Activated T-helper 1 cell treated with Interleukin-2 at 50 U/mL for 16 hours (primary cell): ENCODE measurements at places on chromosomes 12 and 14.

DNA sequence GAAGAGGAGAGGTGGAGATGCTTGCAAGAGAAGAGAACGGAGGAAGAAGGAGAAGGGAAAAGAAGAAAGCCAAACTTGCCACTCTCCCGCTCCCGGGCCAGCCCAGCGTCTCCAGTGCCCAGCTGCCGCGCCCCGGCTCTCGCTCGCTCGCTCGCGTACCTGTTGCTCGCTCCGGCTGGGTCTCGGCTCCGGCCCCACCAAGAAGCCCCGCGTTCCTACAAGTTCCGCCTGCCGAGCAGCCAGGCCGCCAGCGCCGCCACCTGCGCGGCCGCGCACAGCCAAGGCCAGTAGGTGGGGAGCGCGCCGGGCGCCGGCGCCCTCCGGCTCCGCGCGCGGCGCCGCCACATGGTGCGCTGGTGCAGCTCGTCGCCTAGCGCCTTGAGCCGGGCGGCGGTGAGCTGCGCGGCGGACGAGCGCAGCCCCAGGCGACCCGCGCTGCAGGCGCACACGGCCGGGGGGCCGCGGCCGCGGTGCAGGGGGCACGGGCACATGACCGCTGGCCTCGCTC lies 370 bp downstream of the HRK start:
- peak; percentile 3 for DNase-seq

- DNase-seq = no peak
Measured at GRCh38 chr12:27824126-27824842, 44.2 kb upstream of the MANSC4 start.

DNA sequence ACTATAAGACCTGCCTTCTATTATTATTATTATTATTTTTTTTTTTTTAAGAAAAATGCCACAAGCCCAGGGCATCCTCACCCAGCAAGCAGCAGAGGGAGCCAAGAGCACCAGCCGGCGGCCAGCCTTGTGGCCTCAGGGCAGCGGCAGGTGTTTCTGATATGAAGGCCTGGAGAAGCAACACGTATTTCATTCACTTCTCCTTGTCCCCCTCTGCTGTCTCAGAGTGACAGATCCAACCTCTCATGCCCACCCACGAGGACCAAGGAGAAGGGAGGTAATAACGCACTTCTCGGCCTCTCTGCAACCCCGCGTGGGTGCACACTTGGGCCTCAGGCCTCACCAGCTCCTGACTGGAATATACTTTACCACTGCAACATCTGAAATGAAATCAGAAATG lies 25.4 kb downstream of the CDC42BPB start:
- DNase-seq = no peak

- no peak for DNase-seq
Measured at GRCh38 chr14:39395555-39396254, 36.5 kb downstream of the FBXO33 start.

DNA sequence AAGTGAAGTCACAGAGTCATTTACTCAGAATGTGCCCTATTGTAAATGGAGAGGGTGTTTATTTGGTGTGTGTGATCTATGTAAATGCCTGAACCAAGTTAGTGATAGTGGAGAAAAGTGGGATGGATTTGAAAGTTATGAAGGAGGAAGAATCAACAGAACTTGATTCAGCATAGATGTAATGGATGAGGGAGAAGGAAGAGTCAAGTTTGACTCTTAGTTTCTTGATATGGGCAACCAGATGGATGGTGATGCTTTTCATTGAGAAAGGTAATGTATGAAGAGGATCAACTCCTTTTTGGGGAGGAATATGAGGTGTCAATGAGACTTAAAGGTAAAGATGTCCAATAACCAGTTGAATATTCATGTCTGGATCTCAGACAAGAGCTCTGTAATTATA lies 6.7 kb upstream of the MON2 start:
- DNase-seq = no peak

DNA sequence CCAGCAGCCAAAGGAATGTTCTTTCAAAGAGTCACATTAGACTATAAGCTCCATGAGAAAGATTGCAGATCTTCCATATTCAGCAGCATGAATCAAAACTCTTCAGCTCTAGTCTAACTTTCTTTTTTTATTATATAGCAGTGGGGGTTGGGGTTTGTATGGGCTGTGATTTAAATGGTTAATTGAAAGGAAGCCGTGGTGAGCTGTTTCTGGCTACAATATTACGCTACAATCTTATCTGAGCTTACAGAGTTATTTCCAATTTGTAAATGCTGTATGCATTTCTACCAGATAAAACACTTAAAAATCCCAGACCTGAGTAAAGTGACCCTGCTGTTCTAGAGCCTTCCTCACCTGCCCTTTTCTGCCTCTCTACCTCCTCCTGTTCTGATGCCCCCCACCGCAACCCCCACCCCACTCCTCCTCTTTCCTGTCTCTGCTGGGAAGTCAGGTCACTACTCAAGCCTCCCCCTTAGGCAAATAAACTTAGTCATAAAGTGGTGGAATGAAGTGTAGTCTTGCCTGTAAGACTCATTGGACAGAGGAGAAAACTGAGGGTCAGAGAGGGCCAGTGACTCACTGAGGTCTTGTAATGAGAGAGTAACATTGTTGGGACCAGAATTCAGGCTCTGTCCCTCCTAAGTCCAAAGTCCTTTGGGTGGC lies 1089.5 kb downstream of the BCL11B start:
- no peak for DNase-seq

DNA sequence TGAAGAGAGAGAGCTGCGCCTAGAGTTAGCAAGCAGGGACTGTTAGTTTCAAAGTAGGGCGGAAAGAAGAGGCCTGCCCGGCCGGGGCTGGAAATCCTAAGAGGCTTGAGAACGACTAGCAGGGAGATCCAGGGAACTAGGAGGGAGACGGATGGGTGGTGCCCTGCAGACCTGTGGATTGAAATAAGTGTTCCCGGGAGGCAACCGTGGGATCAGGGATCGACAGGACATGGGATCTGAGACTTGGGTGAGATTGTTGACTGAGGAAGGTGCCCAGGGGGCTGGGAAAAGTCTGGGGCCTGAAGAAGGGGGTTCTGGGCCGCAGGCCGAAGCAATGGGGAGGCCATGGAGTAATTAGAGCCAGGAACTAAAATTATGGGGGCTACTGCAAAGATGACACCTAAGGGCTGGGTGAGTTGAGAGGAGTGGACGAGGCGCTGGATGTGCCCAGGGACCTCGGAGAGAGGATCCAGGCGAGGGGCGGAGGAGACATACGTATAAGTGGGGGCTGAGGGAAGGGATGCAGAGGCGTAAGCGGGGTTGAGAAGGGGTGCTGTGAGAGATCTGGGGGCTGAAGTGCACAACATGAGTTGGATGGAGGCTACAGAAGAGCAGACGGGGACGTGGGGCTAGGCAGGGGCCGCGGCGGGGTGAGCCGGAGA lies 635 bp downstream of the LTA4H start:
- DNase-seq = no peak

DNA sequence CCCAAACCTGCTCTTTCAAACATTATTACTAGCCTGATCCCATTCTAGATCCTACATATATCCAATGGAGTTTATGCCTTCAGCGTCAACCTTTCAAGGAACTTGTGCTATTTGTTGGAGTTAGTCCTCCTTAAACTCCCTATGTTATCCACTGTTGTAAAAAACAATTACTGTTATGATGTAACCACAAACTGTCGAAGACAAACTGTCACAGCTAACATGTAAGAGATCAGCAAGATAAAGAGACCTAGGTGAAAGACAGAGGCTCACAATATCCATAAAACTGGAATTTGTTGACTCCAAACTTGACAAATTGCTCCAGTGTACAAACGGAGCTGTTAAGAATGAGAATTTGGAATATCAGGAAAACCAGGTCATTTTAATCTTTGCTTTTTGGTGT lies 70.7 kb downstream of the CDK17 start:
- DNase-seq = no peak

DNA sequence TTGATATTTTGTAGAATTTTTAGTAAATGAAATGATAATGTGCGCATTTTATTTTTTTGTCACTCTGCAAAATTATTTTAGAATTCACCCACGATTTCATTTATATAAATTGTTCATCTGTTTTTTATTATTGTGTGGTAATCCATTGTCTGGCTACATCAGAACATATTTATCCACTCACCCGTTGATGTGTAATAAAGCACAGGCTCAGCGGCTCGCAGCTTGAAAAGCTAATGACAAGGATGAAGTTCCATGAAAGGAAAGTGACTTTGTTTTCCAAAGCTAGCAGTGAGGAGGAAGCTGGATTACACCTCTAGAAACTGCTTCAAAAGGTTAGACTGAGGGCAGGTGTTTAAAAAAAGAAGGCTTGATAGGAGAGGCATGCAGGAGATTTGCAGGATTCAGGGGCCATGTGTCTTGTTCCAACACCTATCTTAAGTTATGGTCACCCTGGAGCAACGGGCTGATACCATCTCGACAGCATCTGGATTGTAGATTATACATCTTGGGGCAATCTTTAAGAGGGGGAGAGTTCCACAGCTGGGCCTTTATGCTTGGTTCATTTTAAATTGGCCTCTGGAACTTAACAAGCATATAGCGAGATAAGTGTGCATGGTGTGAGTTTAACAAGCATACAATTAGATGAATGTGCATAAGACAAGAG lies 194.1 kb downstream of the TMTC3 start:
- no peak for DNase-seq

- no peak for DNase-seq
Measured at GRCh38 chr14:84087986-84088531, 1441.9 kb upstream of the FLRT2 start.

GRCh38 chr12:15662303-15662980 lies 126.7 kb downstream of the EPS8 start:
- DNase-seq = no peak

DNA sequence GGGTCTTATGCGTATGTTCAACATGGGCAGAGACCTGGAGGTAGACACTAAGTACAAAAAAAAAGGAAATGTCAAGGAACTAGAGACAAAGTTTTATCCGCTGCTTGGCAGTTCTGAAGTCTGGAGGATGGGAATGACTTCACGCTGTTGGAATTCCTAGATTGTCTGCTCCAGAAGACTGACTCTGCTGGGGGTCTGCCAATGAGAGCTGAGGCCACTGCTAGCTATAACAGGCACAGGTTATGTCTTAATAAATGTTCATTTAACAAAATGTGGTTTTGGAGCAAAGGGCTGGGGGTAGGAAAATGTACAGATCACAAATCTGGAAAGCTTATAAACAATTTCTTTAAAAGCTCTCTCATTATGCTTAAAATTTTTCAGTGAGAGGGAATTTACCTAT lies 5.9 kb downstream of the RNASE8 start:
- DNase-seq = no peak

GRCh38 chr14:53951627-53952303 lies 4.9 kb downstream of the BMP4 start:
- DNase-seq = no peak

DNA sequence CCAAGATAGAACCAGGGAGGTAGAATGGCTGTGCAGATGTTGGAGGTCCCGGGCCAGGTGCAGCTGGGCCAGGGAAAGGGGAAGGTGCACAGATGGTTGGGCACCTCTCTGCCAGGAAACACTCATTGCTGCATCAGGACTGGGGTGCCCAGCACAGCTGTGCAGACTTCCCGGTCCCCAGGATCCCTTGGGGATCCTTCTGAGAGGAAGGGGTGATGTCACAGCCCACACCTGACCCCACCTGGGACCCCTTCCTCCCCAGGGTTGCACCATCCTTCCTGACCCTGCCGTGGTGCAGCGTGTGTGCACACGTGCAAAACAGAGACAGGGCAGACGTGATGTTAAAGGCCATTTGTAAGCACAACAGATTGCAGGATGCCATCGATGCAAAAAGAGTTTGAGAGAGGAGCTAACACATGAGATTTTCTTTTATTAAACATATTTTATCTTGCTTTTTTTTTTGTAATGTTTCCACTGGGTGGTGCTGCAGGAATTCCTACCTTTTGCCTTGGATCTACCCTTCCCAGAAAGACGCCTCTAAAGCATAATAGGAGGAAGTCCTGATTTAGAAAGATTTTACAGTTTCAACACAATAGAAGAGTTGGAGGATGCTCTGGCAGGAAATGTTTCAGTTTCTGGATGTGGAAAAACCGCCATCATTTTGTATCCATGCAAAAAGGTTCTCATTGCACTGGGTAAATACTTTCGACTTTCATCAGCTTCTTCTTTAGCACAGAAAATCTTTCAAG lies 14.8 kb downstream of the ELK3 start:
- DNase-seq = no peak

GRCh38 chr12:47992776-47993175 lies 11.5 kb downstream of the COL2A1 start:
- DNase-seq = no peak

- DNase-seq = no peak
Measured at GRCh38 chr12:116466536-116466935, 92.6 kb upstream of the MAP1LC3B2 start.

DNA sequence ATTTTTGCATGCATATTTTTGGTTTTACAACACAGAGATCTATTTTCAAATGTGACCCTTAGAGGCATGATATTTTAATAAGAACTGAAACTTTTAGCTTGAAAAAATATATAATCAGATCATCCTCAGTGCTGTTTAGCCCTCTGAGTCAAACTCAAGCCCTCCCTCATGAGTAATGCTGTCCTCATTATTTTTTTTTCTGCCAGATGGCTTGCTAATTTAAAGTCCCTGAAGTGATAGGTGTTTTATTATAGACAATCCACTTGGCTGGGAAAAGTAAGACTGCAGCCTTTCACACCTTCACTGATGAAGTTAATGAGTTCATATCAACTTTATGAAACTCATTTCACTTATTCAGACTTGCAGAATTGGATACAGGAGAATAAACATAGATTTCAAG lies 227.7 kb downstream of the SLC16A7 start:
- DNase-seq = no peak

DNA sequence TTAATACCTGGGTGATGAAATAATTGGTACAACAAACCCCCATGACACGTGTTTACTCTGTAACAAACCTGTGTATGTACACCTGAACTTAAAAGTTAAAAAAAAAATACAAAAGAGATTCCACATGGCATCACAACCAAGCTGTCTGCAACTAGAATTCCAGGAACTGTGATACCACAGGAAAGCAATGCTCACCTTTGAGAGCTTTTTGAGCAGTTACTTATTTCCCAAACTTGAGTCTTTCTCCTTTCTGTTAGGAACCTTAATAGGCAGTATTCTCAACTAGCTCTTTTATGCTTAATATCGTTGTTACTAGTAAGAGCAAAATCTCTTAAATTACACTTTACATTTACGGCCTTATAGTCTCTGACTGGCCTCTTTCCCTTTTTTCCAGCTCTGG lies 15.2 kb downstream of the PTHLH start:
- no peak for DNase-seq

DNA sequence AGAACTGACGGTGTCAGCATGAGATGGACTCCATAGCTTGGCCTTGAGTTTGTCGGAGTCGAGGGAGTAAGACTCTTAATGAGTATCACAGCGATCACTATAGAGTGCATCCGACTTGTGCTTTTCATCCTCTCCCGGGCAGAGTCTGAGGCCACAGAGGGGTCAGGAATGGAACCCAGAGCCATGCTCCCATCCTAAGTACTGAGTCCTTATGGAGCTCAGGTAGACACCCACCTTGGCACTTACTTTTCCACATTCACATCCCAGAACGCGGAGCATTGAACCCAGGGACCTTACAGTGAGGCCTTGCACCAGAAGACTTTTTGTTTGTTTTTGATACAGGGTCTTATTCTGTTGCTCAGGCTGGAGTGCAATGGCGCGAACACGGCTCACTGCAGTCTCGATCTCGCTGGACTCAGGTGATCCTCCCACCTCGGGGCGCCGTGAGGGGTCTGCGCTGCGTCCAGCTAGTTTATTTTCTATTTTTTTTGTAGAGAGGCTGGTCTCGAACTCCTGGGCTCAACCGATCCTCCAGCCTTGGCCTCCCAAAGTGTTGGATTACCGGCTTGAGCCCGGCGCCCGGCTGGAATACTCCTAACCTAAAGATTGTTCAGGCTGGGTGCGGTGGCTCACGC lies 719 bp upstream of the SRSF9 start:
- no peak for DNase-seq

GRCh38 chr14:90275820-90276219 lies 19.5 kb downstream of the PSMC1 start:
- no peak for DNase-seq

- no peak for DNase-seq
Measured at GRCh38 chr14:33809396-33809981, 141.4 kb downstream of the EGLN3 start.
